ENCODE measurements at places on chromosomes 2 and 18.

DNA sequence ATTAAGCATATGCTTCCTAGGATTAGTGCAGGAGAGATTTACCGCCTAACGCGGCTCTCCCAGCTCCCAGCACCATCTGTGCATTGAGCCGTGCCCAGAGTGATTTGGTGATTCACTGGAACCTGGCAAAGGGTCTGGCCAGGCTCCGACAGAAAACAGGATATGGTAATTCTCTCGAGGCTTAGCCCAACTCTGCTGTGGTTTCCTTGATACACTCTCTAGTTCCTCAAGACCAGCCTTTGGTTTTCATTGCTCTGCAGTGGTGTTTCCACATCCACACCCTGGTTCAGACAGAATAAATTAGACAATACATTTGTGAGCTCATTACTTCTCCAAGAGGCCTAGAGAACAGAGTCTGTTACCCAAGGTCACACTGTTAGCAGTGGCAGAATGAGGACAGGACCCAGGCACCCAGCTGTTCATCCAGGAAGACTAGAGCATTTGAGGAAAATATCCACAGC is 23.0 kb upstream of the SMAD2 start:
- H3K4me3 ChIP-seq = no peak overlapping the region
- peaks cover 10% of the 10 kb centered on the region for H3K4me1 ChIP-seq
- peak; percentile 16 for DNase-seq
- H3K27me3 ChIP-seq = no peaks in the 10 kb centered on the region
- H3K27ac ChIP-seq = no peak overlapping the region
- no peaks in the 10 kb centered on the region for H3K36me3 ChIP-seq

DNA sequence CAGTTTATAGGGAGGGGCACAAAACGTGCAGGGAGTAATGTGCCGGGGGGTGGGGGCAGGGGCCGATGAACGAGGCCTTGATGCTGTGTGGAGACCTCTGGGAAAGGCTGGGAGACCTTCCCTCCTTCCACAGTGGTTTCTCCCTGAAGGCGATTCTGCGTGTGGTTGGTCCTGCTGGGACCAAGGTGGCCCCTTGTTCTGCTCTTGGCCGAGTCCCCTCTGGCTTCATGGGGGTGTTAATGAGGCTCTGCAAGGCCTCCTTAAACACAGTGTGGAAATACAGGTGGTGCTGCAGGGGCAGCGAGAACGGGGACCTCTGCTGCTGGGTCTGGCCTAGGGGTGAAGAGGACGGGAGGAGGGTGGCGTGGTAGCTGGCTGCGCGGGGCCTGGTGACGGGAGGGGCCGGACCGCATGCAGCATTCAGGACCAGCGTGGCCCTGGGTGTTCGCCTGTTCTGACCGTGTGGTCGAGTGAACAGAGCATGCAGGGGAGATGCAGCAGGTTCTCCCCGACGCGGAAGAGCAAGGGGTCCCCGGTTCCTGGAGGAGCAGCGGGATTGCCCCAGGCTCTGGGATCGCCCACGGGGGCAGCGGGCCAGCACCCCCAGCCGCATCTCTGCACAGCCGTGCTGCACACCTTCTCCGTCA is 42.1 kb upstream of the KCNG2 start:
- no peak for DNase-seq
- H3K27me3 ChIP-seq = no peaks in the 10 kb centered on the region
- no peak overlapping the region for H3K4me3 ChIP-seq
- no peaks in the 10 kb centered on the region for H3K4me1 ChIP-seq
- H3K36me3 ChIP-seq = peaks cover 25% of the 10 kb centered on the region
- H3K27ac ChIP-seq = no peak overlapping the region

DNA sequence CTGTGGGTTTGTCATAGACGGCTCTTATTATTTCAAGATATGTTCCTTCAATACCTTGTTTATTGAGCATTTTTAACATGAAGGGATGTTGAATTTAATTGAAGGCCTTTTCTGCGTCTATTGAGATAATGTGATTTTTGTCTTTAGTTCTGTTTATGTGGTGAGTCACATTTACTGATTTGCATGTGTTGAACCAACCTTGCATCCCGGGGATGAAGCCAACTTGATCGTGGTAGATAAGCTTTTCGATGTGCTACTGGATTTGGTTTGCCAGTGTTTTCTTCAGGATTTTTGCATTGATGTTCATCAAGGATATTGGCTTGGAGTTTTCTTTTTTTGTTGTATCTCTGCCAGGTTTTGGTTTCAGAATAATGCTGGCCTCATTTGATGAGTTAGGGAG is 60.5 kb downstream of the GTF3C3 start:
- no peaks in the 10 kb centered on the region for H3K4me1 ChIP-seq
- no peak for DNase-seq
- H3K27ac ChIP-seq = no peak overlapping the region

DNA sequence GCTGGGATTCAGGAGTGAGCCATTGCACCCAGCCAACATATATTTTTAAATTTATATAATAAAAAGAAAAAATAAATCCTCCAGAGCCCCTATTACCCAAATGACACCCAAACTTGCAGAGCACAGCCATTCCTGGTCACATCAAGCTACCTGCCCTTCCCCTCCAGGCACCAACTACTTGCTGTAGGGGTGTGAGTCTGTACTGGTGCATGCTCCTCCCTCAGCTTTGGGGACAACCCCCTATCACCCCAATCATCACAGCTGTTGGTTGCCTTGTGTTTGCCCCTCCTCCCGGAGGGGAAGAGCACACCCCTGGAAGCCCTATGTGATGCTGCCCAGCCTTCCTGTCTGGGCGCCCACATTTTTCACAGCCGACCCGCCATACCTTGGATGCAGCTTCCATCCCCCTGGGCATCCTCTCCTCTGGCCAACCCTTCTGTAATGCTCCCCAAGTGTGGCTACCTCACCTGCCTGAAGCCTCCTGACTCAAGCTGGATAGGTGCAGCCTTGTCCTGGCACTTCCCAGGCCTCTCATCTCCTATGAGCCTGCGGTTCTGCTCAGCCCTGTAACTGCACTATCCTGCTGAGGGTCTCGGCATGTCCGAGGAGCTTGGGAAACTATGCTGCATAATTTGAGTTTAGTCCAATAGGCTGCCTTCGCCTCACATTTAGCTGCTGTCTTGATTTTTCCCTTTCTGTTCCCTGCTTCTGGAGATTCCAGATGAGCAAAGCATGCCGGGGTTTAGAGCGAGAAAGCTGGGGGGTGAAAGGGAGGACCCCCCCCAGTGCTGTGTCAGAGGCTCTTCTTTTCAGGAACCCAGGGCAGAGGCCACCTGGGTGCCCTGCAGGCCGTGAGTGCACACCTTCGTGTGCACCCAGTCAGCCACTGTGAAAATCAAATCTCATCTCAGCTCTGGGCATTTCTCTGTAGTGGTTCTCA is 27.2 kb downstream of the CHST10 start:
- H3K36me3 ChIP-seq = no peaks in the 10 kb centered on the region
- H3K27ac ChIP-seq = no peak overlapping the region
- no peak for DNase-seq
- H3K27me3 ChIP-seq = no peaks in the 10 kb centered on the region
- no peaks in the 10 kb centered on the region for H3K4me1 ChIP-seq

DNA sequence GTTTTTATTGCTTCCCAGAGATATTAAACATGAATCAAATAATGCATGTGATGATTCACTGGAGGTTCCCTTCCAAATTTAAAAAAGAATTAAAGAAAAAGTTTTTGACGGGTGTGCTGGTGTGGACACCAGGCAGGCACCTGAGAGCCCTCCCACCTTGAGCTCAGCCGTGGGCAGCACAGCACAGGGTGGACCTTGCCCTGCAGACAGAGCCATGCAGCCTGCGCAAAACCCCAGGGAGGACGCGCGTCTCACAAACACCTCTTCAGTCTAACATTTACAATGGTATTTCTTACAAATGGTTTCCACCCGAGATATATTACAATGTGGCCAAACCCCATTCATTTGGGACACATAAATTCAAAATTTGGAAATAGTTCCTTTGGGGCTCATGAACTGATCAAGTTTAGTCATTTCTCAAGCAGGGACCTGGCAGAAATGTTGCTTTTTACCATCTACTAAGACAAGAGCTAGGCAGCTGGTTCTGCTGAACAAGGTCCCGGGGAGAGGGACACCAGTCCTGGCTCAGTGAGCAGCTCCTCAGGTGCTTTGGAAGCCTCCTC is 45.4 kb downstream of the ODC1 start:
- DNase-seq = no peak
- H3K27ac ChIP-seq = no peak overlapping the region
- peaks cover 11% of the 10 kb centered on the region for H3K36me3 ChIP-seq
- H3K27me3 ChIP-seq = no peaks in the 10 kb centered on the region
- H3K4me1 ChIP-seq = peaks cover 46% of the 10 kb centered on the region
- H3K4me3 ChIP-seq = no peak overlapping the region

DNA sequence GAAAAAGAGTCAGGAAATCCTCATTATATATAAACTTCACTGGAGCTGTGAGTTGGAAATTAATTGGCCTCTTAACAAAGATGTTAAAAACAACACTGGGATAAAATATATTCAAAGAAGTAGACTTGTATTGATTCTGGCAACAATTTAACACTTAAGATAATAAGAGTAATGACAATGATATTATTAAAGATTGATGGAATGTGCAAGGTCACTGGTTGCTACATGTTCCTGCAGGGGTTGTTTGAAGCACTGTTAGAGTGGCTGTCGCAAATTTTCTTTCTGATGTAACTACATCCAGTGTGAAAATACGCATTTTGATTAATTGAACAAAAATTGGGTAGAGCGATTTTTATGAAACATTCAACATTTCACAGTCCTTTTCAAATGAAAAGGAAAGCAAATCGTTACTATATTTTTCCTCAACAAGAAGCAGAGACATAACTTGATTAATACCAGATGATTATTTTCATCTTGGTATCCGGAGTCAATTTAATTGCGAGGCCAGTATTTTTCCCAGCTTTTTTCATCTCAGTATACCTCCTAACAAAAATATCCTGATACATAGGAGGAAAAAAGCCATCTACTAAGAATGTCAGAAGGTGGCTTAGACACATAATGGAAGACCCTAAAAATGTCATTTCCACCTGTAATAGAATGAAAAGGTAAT is 6.1 kb downstream of the PTGR3 start:
- H3K36me3 ChIP-seq = no peaks in the 10 kb centered on the region
- H3K4me3 ChIP-seq = no peak overlapping the region
- H3K27ac ChIP-seq = no peak overlapping the region
- H3K4me1 ChIP-seq = peaks cover 45% of the 10 kb centered on the region

- no peaks in the 10 kb centered on the region for H3K4me1 ChIP-seq
- DNase-seq = no peak
- H3K27ac ChIP-seq = no peak overlapping the region
- no peaks in the 10 kb centered on the region for H3K36me3 ChIP-seq
- no peak overlapping the region for H3K4me3 ChIP-seq
- H3K27me3 ChIP-seq = no peaks in the 10 kb centered on the region
Observed at GRCh38 chr2:216911008-216911407, 51.1 kb upstream of the TNP1 start.

DNA sequence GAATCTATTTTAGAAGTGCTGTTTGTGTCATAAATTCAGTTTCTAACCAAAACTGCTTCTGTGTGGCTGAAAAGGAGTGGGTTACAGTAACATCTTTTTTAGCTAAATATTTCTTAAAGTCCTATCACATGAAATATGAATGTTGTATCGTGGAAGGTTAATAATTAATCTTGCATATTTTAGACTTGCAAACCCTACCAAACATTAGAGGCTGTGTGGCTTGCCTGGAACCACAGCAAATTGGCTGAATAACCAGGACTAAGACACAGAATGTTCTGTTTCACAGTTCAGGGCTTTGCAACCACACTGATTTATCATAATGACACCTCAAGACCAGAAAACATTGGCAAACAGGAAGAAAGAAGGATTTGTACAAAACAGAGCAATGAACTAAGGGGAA is 208.9 kb upstream of the CNTNAP5 start:
- no peaks in the 10 kb centered on the region for H3K4me1 ChIP-seq
- no peak for DNase-seq
- H3K27me3 ChIP-seq = no peaks in the 10 kb centered on the region
- H3K27ac ChIP-seq = no peak overlapping the region
- no peaks in the 10 kb centered on the region for H3K36me3 ChIP-seq
